ENCODE measurements at places on chromosomes 4 and X. TPM values are rescaled to one million over a fixed set of nuclear protein-coding genes. Genes with fewer than 3 reads are reported as not detected.

DNA sequence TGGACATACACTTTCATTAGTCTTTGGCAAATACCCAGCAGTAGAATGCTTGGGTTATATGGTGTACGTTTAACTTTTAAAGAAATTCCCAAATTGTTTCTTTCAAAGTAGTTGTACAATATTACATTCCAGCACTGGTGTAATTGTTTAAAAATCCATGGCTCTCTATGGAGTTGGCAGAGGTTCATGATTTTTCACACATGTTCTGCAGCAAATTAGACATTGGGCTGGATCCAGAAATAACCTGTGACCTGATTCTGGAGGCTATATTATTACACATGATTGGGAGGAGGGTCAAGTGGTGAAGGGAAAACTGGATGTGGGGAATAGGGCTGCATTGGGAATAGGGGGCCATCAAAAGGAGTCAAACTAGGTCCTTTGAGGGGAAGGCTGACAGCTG, 41.9 kb downstream of the MAMLD1 start:
- no peak for DNase-seq

DNA sequence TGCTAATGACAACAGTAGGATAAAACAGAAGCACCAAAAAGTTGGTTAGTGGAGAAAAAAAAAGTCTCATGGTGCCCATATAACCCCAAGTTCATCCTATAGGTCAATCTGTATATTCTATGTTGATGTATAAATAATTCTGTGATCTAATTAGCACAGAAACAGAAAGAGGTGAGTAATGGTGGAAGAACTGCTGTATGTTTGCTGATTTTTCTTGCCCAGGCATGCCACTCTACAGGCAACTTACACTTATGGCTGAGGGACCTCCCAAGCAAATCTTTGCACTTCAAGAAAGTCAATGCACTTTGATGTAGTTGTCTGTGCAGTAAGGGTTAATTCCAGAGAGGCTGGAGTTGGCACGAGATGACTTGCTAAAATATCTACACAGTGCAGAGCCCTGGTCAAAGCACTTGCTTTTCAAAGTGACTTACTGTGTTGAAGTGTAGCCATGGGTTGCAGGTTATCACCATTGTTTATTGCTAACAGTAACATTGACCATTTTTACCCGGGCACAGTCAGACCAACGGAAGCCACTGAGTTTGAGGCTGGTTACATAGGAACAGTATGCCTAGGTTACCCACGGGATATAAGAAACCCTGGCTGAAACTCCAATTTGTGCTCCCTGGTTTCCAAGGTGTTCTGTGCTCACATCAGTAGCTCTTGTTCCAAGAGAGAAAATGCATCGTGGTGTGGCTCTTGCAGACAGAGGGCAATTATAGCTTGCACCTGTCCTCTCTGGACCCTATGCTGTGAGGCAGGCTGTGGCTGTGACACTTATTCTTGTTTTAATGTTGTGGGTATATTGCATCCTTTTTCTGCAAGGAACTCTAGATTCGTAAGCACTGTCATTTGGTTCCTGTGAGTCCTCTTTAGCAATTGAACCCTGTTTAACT, 141.3 kb upstream of the FTHL17 start:
- DNase-seq, result no peak

- no peak for DNase-seq
Measured at GRCh38 chr4:38141808-38142500, 181.8 kb downstream of the PTTG2 start.

Gene EIF2S3
- 228 TPM for total RNA-seq

GRCh38 chr4:43325220-43325967, 432.9 kb downstream of the GRXCR1 start:
- no peak for DNase-seq

- DNase-seq, result no peak
Measured at GRCh38 chr4:126890994-126891393, 741.8 kb upstream of the INTU start.

DNA sequence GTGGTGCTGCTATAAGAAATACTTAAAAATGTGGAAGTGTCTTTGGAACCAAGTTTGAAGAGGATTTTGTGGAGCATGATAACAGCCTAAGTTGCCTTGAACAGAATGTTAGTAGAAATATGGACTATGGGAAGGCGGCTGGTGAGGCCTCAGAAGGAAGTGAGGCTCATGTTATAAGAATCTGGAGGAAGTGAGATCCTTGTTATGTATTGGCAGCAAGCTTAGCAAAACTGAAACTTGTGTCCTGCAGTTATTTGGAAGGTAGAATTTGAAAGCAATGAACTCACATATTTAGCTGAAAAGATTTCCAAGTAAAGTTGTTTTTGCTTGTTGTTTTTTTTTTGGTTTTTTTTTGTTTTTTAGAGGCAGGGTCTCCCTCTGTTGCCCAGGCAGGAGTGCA, 13.6 kb upstream of the MED14 start:
- peak; percentile 5 for DNase-seq

DNA sequence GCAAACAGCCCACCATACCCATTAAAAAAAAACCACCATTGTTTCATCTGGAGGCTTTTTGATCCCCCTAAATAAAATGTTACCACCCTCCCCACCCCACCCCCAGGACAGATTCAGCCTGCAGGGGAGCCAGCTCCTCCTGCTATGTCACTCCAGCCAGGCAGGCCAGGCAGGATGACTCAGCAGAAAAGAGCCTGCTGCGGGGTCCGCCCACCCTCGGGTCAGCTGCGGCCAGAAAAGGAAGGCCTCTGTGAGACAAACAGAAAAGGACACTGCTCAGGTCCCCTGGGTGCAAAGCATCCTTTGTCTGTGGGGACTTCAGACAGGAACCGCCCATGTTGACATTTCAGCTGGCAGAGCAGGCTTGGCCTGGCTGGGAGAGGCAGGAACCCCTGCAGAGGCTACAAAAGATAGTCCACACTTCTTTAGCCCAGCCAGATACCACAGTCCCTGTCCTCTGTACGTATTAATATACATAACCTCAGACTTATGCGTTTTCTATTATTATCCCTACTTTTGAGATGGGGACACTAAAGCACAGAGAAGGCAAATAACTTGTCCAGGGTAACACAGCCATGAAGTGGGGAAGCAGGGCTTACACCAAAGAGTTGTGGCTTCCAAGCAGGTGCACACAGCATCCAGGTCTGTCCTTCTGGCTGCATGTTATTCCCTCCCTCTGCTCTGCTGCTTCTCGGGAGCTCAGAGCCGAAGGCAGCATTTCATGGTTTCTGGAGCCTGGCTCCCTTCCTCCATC, 147.7 kb downstream of the CPEB2 start:
- no peak for DNase-seq

Gene PRIMPOL
- total RNA-seq, result 10.1 TPM

Gene NHSL2
- total RNA-seq, result 6.7 TPM

DNA sequence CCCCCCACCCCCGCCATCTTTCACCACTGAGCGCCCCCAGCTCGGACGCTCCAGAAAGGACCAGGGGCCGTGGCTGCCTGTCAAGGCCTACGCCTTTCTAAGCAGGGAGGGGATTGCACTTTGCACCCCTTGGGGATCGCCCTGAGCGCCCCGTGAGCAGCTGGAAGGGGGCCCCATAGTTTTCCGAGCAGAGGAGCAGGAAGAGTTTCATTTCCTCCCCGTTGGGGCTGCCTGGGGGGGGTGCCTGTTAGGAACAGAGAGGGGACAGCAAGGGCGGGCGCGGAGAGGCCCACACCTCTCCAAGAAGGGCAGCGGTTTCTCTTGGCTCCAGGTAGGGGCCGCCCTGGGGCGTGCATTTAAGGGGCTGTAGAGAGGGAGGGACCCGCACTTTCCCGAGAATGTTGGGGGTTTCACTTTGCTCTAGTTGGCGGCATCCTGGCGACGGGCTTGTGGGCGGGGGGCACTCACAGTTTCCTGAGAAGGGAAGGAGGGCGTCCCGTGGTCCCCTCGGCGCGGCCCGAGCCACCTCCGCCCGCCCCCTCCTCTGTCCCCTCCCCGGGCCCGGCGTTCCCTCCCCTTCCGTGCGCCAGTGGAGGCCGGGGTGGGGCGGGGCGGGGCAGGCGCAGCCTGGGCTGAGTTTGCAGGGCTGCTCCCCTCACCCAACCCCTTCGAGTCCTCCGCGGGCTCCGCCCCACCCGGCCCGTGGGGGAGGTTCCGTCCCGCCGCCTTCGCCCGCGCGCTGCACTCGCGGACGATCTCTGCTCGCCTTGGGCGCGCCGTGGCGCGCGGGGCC, 82.3 kb upstream of the CD99 start:
- DNase-seq, result peak; percentile 93

Gene CPZ
- total RNA-seq, result not detected

GRCh38 chr4:25879991-25880651, 17.3 kb upstream of the SEL1L3 start:
- no peak for DNase-seq

GRCh38 chr4:7463566-7464258, 29.0 kb upstream of the PSAPL1 start:
- no peak for DNase-seq

GRCh38 chrX:15043538-15043937, 170.3 kb downstream of the MOSPD2 start:
- DNase-seq, result no peak

- no peak for DNase-seq
Measured at GRCh38 chr4:155530290-155530689, 136.4 kb upstream of the GUCY1A1 start.
